ENCODE measurements at places on chromosomes 6 and 20.

- no peak for DNase-seq
Measured at GRCh38 chr6:113078791-113079190, 731.7 kb downstream of the RFPL4B start.

DNA sequence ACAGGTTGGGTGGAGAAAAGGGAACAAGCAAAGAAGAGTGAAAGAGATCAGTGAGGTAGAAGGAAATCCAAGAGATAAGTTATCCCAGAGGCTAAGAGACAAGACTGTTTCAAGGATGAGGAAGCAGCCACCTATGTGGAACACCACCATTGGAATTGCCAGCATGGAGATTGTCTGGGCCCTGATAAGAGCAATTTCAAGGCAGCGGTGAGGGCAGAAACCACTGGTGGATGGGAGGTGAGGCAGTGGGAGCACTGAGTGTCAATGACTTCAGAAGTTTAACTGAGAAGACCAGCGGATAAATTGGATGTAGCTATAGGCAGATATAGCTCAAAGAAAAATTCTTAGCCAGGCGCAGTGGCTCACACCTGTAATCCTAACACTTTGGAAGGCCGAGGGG is 56.7 kb downstream of the SNX5 start:
- no peak for DNase-seq

DNA sequence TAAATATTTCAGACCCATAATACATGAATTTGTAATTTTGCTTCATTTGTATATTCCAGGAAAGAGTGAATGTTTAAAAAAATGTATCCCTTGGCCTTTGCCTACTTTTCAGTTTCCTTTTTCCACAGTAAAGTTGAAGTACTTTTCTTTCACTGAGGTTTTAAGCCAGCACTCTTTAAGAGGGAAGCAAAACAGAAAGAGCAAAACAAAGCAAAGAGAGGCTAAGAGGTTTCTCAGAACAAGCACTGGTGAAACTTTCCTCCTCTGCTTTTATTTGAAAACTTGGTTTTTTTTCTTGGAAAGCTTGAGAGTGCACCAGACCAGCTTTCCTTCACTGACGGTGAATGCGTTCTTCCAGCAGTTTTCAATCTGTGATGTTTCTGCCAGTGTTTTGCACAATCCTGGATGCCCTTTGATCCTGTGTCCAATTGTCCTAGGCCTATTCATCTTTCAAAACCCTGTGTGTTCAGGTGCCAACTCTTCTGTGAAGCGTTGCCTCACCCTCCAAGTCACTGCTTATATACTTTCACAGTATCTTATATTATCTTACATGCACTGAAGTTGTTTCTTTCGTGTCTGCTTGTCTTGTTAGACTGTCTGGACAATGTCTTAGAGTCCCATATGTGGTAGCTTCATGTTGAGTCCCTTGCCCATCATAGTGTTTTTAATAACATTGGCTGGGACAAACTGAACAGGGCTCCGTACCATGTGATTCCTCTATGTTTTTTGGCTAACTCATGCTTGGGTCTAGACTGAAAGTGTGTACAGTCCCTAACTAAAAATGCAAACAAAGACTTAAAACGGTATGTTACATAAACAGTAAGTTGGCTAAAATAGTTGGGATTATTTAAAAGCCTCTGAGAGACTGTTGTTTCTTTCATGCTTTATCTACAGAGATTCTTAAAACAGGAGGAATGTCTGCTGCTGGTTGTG is 1.9 kb downstream of the RNF217 start:
- no peak for DNase-seq

DNA sequence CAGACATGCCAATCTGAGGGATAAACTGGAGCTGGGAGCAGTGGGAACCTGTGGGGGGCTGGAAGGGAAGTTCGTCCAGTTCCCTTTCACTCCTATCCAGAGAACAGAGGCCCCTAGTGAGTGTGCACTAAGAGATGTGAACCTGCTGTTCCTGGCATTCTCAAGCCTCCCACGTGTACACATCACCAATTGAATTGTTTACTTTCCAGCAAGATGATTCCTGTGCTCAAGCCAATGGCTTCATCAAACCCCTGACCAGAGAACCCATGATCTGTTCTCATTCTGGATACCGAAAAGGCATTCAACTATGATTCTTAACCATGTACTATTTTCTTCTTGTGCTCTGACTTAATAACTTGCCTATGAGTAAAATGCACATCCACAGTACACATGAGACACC is 10.2 kb upstream of the SLC22A3 start:
- no peak for DNase-seq

- no peak for DNase-seq
Measured at GRCh38 chr20:61577065-61577464, 325.0 kb downstream of the CDH4 start.

DNA sequence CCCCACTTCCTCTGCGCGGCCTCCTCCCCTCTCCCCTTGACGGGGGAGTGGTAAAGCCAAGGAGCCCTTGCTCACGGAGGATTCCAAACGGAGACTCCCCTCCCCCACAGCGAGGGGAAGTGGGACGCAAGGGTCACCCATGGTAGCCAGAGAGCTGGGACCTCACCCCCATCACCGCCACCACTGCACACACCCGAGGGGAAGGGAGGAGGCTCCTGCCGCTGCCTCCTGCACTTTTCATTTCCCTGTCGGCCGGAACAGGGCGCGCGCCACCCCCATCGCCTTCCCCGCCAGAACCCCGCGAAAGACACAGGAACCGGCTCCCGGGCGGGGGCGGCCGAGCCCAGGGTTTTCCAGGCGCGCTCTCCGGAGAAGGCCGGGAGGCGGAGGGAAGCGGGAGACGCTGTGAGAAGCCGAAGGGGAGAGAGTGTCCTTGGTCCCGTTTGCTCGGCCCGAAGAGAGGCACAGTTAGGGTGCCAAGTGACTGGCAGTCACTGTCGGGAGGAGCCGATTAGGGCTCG is 789 bp downstream of the CCND3 start:
- DNase-seq: peak; percentile 59

DNA sequence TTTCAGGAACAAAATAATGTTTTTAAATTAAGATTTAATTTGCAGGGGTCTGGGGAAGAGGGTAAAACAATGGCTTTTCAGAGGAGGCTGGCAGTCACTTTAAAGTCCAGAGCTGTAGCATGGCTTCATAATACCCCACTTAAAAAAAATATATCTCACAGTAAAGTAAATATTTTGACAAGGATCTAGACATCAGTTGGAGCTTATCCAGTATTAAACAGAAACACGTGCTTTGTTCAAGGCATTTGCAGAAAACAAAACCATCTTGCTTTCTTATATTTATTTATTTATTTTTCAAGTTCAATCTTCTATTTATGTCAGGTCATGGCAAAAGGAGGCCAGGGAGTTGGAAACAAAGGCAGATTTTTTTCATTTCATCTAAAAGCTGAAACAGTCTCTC is 53.3 kb upstream of the PRL start:
- DNase-seq: no peak

- no peak for DNase-seq
Measured at GRCh38 chr20:7505152-7505834, 435.0 kb downstream of the HAO1 start.
